ENCODE measurements at places on chromosomes 3 and 15.

GRCh38 chr3:167740961-167741587 is 5.6 kb downstream of the SERPINI1 start:
- DNase-seq, result peak; percentile 45

DNA sequence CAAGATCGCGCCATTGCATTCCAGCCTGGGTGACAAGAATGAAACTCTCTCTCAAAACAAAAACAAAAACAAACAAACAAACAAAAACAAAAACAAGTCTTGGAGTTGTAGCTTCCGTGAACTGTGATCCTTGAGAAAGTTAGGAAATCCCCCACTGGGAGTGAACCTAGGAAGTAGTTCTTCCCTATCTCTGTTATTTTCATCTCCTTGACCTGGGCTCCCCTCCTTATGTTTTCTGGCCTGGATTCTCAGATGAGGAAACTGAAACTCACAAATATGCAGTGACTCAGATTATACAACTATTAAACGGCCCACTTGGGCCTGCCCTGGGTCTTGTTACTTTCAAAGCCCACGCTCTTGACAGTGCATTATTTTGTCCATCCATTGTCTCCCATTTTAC is 29.7 kb downstream of the SAXO2 start:
- DNase-seq, result no peak

GRCh38 chr3:40985195-40985594 is 214.1 kb upstream of the CTNNB1 start:
- no peak for DNase-seq

GRCh38 chr3:146658841-146659240 is 53.7 kb upstream of the PLSCR5 start:
- no peak for DNase-seq

DNA sequence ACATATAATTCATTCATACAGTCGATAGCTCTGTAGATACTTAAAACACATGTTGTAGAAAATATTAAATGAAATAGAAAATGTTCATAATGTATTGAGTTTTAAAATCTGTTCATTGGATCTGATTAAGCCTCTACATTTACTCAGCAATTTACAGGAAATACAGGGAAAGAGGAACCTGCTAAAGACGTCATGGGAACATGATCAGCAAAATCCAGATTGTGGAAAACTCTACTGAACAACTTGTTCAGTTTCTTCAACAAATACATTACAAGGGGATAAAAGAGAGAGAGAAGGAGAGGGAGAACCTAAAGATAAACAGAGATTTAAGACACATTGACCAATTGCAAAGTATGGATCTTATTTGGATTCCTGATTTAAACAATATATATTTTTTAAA is 46.7 kb downstream of the KLHL6 start:
- no peak for DNase-seq

GRCh38 chr15:72797834-72798233 is 14.3 kb upstream of the ADPGK start:
- no peak for DNase-seq

DNA sequence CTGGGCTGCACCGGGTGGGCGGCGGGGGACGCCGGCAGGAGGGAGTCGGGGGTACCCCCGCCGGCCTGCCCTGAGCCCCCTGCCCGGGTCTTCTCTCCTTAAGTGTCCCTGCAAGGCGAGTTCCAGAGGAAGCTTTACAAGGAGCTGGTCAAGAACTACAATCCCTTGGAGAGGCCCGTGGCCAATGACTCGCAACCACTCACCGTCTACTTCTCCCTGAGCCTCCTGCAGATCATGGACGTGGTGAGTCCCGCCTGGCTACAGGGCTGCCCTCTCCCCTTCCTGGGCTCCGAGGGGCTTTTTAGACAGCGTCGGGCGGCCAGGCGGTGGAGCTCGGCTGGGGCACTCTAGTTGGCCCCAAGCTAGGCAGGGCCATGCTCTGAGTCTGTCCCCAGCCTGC is 480 bp downstream of the CHRNA7 start:
- DNase-seq, result no peak

GRCh38 chr15:81373176-81373575 is 837 bp downstream of the TMC3 start:
- no peak for DNase-seq

DNA sequence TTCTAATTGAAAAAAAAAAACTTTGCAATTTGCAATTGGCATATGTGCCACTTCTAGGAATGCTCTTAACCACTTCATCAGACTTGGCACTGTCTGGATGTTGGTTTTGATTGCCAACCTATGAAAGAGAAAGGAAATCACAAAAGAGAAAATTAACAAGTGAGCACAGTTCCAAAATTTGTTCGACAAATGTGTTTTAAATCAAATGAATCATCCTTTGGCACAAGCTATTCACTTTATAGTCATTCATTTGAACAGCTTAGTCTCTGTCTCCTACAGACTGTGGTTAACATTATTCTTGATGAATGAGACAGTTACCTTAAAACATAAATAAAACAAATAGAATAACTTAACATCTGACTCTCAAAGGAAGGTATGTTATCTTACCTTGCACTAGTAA is 265.0 kb downstream of the EPHA3 start:
- DNase-seq, result no peak

GRCh38 chr15:59290295-59291212 is 82.1 kb downstream of the MYO1E start:
- no peak for DNase-seq

DNA sequence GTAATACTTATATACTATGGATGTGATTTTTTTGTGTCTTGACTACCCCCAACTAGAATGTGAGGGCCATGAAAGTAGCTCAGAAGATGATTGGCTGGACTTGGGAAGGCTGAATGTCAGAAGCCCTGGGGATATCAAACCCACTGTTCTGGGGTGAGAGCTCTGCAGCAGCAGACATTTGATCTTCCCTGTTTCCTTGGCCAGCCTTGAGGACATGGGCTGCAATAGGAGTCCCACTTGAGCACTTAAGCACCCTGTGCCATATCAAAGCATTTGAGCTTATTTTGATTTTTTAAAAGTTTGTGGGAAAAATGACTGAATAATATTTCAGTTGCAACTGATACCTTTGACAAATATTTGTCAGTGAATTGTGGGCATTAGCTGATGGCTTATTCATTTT is 21.7 kb downstream of the GTF2E1 start:
- no peak for DNase-seq

GRCh38 chr3:171615686-171616085 is 155.5 kb upstream of the TNIK start:
- DNase-seq, result no peak

DNA sequence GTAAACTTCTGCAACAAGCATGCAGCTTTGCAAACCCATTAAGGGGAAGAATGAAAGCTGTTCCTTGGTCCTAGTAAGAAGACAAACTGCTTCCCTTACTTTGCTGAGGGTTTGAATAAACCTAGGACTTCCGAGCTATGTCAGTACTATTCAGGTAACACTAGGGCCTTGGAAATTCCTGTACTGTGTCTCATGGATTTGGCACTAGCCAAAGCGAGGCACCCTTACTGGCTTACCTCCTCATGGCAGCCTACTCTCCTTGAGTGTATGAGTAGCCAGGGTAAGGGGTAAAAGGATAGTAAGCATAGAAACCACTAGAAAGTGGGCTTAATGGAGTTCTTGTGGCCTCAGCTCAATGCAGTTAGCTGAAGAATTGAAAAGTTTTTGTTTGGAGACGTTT is 224.2 kb downstream of the P3H2 start:
- DNase-seq, result no peak

DNA sequence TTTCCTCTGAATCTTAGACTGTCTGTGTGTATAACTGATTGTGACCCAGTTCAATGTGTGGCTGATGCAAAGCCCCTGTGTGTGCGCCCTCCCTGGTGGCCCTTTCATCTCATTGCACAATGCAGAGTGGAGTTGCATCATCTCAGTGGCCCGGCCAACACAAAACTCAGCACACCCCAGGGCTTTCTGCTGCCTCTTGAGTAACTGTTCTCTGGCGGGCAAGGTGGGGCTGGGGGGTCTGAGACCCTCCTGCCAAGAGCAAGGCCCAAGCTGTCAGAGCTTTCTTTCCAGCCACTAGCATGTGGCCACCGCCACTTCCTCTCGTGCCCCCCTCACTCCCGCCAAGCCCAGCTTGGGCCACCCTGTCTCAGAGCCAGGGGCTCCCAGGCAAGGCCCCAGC is 80.7 kb upstream of the ALDH1L1 start:
- no peak for DNase-seq

- DNase-seq, result no peak
These were observed 29.3 kb upstream of the MAGEF1 start for GRCh38 chr3:184741259-184741556.

GRCh38 chr3:130565224-130565623 is 48.2 kb downstream of the COL6A6 start:
- DNase-seq, result no peak

DNA sequence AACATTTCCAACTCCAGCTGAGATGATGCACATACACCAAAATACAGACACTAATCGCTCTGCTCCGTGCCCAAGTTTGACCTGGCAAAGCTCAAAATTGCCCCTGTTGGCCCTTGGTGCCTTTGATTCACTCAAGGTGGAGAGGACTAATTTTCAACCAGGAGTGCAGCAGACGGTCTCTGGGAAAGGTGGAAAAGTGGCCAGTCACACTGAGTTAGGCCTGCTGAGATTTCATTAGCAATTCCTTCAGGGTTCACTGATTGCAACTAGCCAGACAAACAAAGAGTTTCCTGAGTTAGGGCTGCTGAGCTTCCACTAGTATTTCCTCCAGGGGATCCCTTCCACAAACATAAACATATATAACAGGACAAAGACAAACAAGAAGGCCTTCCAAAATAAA is 28.7 kb upstream of the LHFPL4 start:
- DNase-seq, result no peak

DNA sequence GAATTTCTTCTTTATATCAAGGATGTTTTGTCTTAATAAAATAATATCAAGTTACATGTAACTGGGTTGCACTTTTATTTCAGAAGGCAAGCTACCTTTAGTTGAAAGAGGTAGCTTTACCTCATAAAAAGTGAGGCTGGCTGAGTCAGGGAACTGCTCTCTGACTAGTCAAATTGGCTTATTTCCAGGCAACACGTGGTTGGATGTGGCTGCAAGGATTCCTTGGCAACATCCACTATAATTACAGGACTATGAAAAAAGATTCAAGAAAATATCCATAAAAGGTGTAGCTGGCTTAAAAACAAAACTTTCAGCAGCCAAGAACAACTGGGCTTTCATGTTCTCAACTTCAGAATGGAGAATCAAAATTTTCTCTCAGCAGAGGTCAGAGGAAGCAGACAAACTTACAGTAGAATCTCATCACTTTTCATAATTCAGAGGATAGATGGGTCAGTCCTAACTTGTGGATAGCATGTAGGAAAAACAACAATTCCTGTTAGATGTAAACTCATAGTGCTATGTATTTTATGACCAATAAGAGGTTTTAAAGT is 779.1 kb downstream of the MECOM start:
- DNase-seq, result no peak

GRCh38 chr3:142866841-142867631 is 21.8 kb downstream of the PCOLCE2 start:
- DNase-seq, result no peak

GRCh38 chr15:60839510-60840211 is 360.7 kb upstream of the ICE2 start:
- DNase-seq, result no peak

DNA sequence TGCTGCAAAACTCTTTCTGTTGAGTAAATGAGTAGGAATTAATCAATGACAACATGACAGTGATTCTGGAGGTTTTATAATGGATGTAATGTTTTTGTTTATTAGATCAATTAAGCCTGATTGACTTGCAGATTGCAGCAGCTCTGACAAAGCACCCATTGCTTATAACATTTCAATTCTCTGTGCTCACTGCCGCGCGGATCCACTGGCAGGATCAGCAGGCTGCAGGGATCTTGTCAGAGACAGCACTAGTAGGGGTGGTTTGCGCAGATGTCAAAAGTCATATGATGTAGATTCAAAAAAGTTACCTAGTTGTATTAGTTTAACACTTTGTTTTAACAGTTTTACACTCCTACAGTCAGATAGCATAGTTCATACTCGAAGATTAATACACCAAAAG is 93.4 kb downstream of the MBNL1 start:
- DNase-seq, result no peak

DNA sequence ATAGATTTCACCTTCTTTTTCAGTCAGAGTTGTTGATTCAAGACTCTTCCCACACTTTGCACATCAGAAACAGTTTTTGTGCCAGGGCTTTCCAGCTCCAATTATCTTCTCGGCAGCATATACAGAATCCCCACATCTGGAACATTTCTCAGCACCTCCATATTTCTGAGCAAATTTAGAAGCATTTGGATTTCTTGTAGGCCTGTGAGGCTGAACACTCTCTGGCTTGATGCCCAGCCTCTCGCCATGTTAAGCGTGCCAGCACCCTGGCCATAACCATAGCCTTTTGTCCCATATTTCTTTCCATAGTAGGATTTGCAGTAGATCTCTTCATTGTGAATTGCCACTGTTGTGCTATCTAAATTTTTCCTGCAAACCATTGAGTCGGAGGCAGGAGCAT is 28.3 kb downstream of the CD80 start:
- DNase-seq, result no peak

GRCh38 chr3:117645561-117646242 is 936.1 kb downstream of the TUSC7 start:
- no peak for DNase-seq

GRCh38 chr15:68511073-68511991 is 67.5 kb upstream of the CORO2B start:
- no peak for DNase-seq

Data from SW 1271 (cell line).